PC-9 (cell line): ENCODE measurements at places on chromosomes 7 and 10. TPM values are rescaled to one million over a fixed set of nuclear protein-coding genes. Genes with fewer than 3 reads are reported as not detected.

DNA sequence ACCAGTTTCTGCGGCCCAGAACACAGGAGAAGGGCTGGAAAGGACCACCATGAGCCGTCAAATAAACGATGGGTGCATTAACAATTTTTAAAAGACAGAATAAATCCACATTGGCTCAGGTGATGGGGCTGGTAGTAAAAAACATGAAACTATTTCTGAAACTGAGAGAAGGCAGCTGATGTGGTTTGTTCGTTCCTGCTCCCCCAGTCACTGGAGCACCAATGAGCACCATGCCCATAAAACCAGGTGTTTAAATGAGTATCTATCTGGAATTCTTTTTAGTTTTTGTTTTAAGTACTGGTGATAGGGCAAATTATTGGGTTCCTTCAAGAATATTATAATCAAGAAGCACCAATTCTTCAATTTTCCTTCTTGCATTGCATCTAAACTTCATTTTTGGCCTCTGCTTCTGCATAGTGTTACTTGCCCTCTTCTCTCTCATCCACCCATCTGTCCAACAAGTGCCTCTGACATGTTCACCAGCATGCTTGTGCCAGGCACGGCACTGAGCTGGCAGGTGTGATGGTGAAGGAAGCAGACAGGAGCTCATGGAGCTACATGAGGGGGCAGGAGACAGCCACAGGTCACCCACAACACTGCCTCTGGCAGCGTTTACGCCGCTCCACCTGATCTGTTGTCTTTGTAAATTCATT is 65.5 kb downstream of the LARP4B start:
- DNase-seq = no peak

DNA sequence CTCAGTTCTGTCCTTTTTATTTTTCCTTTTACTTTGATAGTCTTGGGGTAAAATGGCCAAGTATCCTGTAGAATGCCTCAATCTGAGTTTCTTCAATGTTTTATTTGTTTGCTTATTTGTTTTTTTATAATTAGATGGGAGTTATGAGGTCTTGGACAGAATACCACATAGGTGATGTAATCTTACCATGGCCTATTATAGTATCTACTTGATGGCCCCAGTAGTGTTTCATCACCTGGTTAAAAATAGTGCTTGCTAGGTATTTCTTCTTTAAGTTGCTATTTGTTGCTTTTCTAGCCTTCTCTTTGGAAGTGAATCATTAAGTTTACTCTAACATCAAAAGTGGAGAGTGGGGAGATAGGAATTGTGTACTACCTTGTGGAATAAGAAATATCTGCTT is 1020.0 kb upstream of the KCND2 start:
- no peak for DNase-seq

The ZNF239 gene
- total RNA-seq = 3.3 and 3.7 TPM in 2 replicates

DNA sequence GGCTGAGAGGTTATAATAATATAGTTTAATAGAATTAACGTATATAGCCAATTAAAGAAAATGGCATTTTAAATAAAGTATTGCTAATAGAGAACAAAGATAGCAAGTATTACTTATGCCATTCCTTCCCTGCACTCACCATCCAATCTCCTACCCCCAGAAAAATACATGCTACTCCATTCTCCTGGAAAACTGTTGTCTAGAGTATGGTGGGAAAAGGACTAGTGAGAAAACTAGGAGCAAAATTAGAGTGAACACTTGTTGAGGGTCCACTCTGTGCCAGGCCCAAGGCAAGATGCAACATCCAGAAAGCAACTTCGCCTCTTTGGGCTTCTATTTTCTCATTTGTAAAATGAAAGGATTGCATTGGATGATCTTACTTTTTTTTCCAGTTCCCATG is 149.1 kb downstream of the CPED1 start:
- no peak for DNase-seq

The OR2A12 gene
- not detected in 2 replicates for total RNA-seq

The SH3PXD2A gene
- total RNA-seq = 12.5 and 14.0 TPM in 2 replicates

DNA sequence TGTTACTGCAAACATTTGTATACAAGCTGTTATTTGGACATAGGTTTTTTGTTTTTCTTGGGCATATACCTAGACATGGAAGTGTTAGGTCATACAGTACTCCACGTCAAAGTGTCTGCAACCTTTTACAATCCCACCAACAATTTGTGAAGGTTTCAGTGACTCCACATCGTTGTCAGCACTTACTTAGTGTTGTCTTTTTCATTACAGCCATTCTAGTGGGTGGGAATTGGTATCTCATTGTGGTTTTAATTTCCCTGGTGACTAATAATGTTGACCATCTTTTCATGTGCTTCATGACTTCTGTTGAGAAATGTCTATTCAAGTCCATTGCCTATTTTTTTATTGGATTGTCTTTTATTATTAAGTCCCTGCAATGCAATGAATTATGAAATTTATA is 95.0 kb downstream of the UBE3C start:
- DNase-seq = no peak

- peak; percentile 26 for DNase-seq
Observed at GRCh38 chr7:23021596-23021995, 7.7 kb upstream of the HYCC1 start.

- DNase-seq = no peak
Observed at GRCh38 chr7:46945328-46945727, 636.6 kb downstream of the TNS3 start.
